ENCODE measurements at places on chromosomes 3 and 15.

DNA sequence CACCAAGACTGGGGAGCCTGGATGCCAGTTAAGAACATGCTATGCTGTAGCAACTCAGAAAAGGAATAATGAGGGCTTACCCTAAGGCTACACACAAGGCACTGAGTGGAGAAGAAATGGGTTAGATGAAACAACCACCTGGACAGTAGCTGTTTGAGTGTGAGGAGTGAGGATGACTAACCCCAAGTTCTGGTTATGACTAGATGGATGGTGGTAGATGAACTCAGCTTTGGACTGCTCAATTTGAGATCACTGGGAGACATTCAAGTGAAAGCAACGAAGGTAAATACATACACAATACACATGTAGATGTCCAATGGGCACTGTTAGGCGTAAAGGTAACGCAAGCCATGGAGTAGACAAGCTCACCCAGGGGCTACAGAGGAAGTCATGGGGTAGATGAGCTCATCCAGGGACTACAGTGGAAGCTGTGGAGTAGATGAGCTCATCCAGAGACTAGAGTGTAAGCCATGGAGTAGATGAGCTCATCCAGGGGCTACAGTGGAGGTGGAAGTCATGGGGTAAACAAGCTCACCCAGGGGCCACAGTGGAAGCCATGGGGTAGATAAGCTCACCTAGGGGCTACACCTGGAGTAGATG lies 98.3 kb downstream of the ANO10 start:
- H3K4me1 ChIP-seq: no peaks in the 10 kb centered on the region
- no peak overlapping the region for H3K27ac ChIP-seq
- no peak for DNase-seq
- no peak overlapping the region for H3K4me3 ChIP-seq

GRCh38 chr3:10330319-10330718 lies 9.4 kb upstream of the SEC13 start:
- no peak for DNase-seq
- H3K27ac ChIP-seq: no peak overlapping the region
- H3K27me3 ChIP-seq: no peaks in the 10 kb centered on the region
- H3K4me1 ChIP-seq: no peaks in the 10 kb centered on the region
- H3K36me3 ChIP-seq: no peaks in the 10 kb centered on the region

GRCh38 chr15:65213241-65213640 lies 2.0 kb upstream of the CILP start:
- H3K36me3 ChIP-seq: no peaks in the 10 kb centered on the region
- H3K4me1 ChIP-seq: no peaks in the 10 kb centered on the region
- no peak overlapping the region for H3K4me3 ChIP-seq
- no peak for DNase-seq
- no peaks in the 10 kb centered on the region for H3K27me3 ChIP-seq

DNA sequence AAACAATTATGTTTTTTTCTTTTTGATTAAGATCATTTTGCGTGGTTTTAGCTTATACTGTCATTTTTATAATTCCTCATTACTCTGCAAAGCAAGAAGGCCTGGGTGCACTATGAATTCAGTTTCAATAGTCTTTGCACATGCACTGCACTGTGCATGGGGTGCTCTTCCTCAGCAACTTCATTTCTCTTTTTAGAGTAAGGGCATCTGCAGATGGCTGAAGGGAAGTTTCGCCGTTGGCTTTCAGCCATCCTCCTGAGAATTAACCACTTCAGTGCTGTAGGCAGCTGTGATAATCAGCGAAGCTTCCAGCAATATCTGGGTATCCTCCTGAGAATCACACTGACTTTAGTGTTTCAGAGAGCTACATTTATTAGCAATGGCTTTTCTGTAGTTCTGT lies 284.8 kb downstream of the GBE1 start:
- DNase-seq: no peak
- H3K27me3 ChIP-seq: no peaks in the 10 kb centered on the region
- H3K36me3 ChIP-seq: no peaks in the 10 kb centered on the region
- no peaks in the 10 kb centered on the region for H3K4me1 ChIP-seq
- no peak overlapping the region for H3K27ac ChIP-seq

- no peak for DNase-seq
- H3K36me3 ChIP-seq: peaks cover 5% of the 10 kb centered on the region
- peaks cover 30% of the 10 kb centered on the region for H3K4me1 ChIP-seq
- H3K4me3 ChIP-seq: peak overlapping the region; percentile 59
- peak overlapping the region; percentile 66 for H3K27ac ChIP-seq
- H3K27me3 ChIP-seq: no peaks in the 10 kb centered on the region
Measured at GRCh38 chr15:75348562-75349350, 1.9 kb downstream of the NEIL1 start.

DNA sequence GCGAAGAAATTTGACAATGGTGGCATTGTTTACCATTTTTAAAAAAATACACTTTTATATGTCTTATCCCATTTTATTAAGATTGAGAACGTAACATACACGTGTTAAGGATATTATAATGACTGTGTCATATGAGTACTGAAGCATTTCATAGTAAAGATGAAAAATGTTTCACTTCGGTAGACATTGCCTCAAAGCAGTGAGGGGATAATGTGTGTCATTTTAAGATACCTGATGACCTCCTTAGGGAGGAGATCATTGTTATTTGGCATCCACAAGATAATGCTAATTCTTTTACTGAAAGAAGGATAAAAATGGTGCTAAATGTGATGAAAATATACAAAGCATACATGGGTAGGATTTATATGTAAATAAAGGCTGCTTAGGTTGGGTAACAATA lies 107.3 kb downstream of the STAC start:
- no peak for DNase-seq
- H3K4me3 ChIP-seq: no peak overlapping the region
- no peaks in the 10 kb centered on the region for H3K27me3 ChIP-seq

GRCh38 chr3:99783011-99783573 lies 34.6 kb upstream of the CMSS1 start:
- no peak overlapping the region for H3K4me3 ChIP-seq
- no peak for DNase-seq
- no peaks in the 10 kb centered on the region for H3K36me3 ChIP-seq
- H3K4me1 ChIP-seq: no peaks in the 10 kb centered on the region

GRCh38 chr3:12973827-12974226 lies 99.4 kb downstream of the IQSEC1 start:
- no peaks in the 10 kb centered on the region for H3K36me3 ChIP-seq
- H3K27me3 ChIP-seq: no peaks in the 10 kb centered on the region
- no peak for DNase-seq
- H3K4me1 ChIP-seq: peaks cover 33% of the 10 kb centered on the region

GRCh38 chr3:100046986-100047385 lies 67.3 kb downstream of the FILIP1L start:
- H3K27me3 ChIP-seq: no peaks in the 10 kb centered on the region
- DNase-seq: no peak
- H3K36me3 ChIP-seq: no peaks in the 10 kb centered on the region
- no peak overlapping the region for H3K27ac ChIP-seq

GRCh38 chr3:27646896-27647295 lies 75.2 kb downstream of the EOMES start:
- no peaks in the 10 kb centered on the region for H3K27me3 ChIP-seq
- H3K4me3 ChIP-seq: no peak overlapping the region
- no peaks in the 10 kb centered on the region for H3K36me3 ChIP-seq
- H3K4me1 ChIP-seq: no peaks in the 10 kb centered on the region
- DNase-seq: no peak

- H3K36me3 ChIP-seq: no peaks in the 10 kb centered on the region
- H3K27ac ChIP-seq: no peak overlapping the region
- no peak for DNase-seq
Measured at GRCh38 chr15:77981281-77982126, 96.0 kb downstream of the TBC1D2B start.

DNA sequence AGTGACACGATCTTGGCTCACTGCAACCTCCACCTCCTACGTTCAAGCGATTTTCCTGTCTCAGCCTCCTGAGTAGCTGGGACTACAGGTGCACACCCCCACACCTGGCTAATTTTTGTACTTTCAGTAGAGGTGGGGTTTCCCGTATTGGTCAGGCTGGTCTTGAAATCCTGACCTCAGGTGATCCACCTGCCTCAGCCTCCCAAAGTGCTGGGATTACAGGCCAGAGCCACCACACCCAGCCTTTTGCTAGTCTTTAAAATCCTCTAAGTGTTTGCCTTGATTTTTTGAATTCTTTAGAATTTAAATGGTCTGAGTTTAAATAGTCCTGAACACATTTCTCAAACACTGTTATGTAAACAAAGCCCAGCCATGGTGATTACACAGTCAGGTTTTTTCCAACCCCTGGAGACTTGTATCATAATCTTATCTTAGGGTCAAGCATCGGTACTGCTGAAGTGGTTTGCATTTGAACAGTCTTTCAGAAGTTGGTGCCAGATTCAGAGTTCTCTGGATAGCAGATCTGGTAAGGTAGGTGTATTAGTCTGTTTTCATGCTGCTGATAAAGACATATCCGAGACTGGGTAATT lies 28.2 kb upstream of the PIAS1 start:
- no peaks in the 10 kb centered on the region for H3K4me1 ChIP-seq
- H3K27ac ChIP-seq: no peak overlapping the region
- H3K36me3 ChIP-seq: no peaks in the 10 kb centered on the region
- no peaks in the 10 kb centered on the region for H3K27me3 ChIP-seq
- no peak overlapping the region for H3K4me3 ChIP-seq

- H3K36me3 ChIP-seq: no peaks in the 10 kb centered on the region
- H3K4me3 ChIP-seq: no peak overlapping the region
- no peaks in the 10 kb centered on the region for H3K27me3 ChIP-seq
- H3K27ac ChIP-seq: no peak overlapping the region
Measured at GRCh38 chr15:52246686-52247431, 48.7 kb downstream of the MYO5C start.

DNA sequence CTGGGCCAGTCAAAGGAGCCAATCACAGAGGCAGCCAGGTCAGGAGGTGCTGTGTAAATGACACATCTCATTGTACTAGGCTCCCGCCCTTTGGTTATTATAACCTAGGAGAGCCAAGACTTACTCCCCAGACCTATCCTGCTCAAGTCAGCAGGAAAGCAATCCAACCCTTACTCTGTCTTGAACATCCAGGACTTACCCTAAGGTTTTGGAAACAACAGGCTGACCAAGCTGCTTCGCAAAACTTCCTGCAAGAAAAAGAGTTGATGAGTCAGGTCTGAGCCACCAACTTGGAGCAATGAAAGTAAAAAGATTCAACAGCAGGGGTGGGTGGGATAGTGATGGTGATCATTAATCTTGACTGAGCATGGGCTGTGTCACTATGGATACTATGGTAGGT lies 144.4 kb downstream of the MYLK start:
- no peaks in the 10 kb centered on the region for H3K27me3 ChIP-seq
- no peak overlapping the region for H3K27ac ChIP-seq
- no peaks in the 10 kb centered on the region for H3K36me3 ChIP-seq

DNA sequence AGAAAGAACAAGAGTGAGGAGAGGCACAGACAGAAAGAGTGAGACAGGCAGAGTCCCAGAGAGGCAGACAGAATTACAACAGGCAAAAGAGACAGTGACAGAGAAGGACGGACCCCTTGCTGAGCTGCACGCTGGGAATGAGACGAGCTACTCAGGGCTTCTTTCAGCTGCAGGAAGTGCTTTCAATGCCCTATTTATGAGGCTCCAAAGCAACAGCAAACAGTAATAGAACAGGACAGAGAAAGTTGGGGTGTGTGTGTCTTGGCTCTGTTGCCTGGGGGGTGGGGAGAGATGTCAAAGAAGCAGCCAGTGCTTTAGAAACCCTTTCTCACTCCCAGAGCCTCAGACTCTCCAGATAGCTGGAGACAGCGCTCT lies 502 bp upstream of the TIMP4 start:
- H3K4me3 ChIP-seq: no peak overlapping the region
- no peaks in the 10 kb centered on the region for H3K27me3 ChIP-seq
- no peak overlapping the region for H3K27ac ChIP-seq
- no peak for DNase-seq

DNA sequence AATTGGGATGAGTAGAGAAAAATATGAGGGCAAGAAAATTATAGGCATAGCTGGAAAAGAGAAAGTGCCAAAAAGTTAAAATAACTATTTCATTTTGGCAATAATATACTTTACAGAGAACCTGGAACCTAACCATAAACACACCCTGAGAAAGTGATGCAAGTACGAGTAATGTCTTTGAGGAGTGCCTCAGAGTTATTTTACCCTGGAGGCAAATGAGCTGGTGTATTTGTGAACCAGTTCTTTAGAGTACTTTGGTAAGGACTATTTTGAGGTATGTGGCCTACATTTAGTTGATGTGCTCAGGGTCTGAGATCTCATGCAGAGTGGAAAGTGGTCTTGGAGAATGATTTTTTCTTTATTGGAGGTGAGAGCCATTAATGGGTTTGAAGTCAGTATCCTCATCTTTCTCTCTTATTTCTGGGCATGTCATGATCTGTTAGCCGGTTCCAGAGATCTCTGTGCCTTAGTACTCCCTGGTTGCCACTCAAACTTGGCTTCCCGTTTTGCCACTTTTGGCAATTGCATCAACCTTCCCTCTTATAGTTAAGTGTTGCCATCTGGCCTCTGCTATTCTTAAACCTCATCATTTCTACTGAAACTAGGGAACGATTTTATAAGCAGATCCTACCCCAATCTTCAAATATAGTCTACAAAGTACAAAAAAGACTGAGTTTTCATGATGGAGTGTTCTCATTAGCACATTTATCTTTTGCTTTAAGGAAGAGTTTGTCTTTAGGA lies 145.7 kb downstream of the EPHA6 start:
- H3K27me3 ChIP-seq: no peaks in the 10 kb centered on the region
- no peak for DNase-seq
- no peak overlapping the region for H3K27ac ChIP-seq
- no peak overlapping the region for H3K4me3 ChIP-seq
- H3K4me1 ChIP-seq: no peaks in the 10 kb centered on the region

DNA sequence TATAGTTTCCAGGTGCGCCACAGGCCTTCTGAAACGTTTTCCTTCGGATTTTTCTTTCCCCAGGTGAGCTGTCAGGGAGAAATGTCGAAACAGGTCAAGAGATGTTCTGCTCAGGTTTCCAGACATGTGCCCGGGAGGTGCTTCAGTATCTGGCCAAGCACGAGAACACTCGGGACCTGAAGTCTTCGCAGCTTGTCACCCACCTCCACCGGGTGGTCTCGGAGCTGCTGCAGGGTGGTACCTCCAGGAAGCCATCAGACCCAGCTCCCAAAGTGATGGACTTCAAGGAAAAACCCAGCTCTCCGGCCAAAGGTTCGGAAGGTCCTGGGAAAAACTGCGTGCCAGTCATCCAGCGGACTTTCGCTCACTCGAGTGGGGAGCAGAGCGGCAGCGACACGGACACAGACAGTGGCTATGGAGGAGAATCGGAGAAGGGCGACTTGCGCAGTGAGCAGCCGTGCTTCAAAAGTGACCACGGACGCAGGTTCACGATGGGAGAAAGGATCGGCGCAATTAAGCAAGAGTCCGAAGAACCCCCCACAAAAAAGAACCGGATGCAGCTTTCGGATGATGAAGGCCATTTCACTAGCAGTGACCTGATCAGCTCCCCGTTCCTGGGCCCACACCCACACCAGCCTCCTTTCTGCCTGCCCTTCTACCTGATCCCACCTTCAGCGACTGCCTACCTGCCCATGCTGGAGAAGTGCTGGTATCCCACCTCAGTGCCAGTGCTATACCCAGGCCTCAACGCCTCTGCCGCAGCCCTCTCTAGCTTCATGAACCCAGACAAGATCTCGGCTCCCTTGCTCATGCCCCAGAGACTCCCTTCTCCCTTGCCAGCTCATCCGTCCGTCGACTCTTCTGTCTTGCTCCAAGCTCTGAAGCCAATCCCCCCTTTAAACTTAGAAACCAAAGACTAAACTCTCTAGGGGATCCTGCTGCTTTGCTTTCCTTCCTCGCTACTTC lies 3.8 kb downstream of the BHLHE40 start:
- peaks cover 56% of the 10 kb centered on the region for H3K4me1 ChIP-seq
- H3K36me3 ChIP-seq: no peaks in the 10 kb centered on the region
- H3K27ac ChIP-seq: peak overlapping the region; percentile 46
- H3K27me3 ChIP-seq: no peaks in the 10 kb centered on the region
- DNase-seq: no peak
- no peak overlapping the region for H3K4me3 ChIP-seq

Measured in naive thymus-derived CD4-positive, alpha-beta T cell (primary cell).